ENCODE measurements at places on chromosomes 1 and 21.

DNA sequence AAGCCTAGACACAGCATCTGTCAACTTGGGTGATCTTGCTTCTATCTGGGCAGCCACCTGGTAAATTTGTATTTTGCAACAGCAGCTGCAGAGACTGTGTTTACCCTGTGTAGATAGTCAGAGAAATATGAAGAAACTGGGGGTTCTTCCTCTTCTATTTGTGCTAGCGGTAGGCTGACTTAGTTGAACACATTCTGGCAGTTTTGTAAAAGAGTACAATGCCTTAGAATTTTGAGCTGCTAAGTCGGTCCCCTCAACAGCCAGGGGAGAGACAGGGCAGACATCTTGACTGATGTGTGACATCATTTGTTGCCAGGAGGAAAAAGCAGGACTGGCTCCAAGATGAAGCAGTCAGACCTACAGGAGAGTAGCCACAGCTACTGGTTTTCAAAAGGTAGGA lies 53.7 kb downstream of the KCNJ6 start:
- DNase-seq: no peak

- no peak for DNase-seq
These were observed 9.0 kb upstream of the PLA2G2A start for GRCh38 chr1:19988267-19989006.

- DNase-seq: no peak
These were observed 2.1 kb downstream of the KDM5B start for GRCh38 chr1:202805886-202806844.

DNA sequence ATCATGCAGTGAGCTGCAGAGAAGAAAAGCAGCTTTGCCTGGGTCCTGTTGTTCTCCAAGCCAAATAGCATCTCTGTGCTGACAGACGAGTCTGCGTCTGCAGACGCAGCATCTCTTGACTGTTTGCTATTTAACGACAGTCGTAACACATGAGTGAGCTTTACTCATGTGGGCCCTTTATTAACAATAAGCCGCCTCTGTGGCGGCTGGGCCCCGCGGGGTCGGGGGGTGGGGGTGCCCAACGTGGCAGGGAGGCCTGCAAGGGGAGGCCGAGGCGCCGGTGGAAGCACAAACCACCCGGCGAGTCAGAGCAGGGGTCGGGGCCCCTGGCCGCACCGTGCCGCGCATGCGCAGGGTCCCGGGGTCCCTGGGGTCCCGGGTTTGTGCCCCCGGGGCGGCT lies 435.1 kb downstream of the KIF26B start:
- no peak for DNase-seq

GRCh38 chr21:41242238-41242829 lies 74.3 kb upstream of the FAM3B start:
- no peak for DNase-seq

DNA sequence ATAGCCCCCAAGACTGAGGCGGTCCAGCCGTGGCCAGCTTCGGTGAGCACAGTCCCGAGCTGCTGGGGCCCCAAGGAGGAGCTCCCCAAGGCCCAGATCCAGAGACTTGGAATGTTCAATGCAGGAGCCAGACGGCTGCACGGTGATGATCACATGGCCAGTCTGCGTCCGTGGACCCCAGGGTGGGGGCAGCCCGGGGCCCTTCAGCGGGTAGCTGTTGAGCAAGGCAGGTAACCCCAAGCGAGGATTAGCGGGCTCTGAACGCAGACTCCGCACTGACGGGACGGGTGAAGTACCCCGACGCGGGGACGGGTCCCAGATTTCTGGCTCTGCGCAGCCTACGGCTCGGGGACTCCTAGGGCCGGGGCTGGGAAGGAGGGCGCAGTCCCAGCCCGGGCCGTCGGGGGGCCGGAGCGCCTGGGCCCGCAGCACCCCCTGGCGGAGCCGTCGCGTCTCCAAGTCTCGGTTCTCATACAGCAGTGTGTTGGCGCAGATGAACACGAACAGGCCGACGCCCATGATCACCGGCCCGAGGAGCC lies 2.7 kb downstream of the TMEM200B start:
- DNase-seq: peak; percentile 55

DNA sequence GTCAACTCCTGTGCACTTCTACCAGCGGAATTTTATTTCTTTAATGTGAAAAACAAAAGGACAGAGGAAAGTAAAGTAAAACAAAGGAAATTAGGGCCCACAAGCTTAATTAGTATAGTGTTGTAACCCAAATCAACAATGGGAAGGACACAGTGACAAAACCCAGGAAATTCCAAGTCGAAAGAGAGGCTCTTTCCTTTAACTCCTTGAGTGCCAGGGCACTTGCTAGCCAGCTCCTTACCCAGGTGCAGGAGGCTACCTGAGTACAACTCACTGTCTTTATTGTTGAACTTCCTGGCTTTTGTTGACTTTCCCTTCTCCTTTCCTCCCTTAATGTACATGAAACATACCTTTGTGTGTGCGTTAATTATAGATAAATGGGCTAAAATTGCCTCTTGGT lies 55.0 kb downstream of the PEX14 start:
- no peak for DNase-seq

- no peak for DNase-seq
These were observed 90.9 kb downstream of the RGS7 start for GRCh38 chr1:241266121-241266520.

GRCh38 chr1:231684356-231685244 lies 58.0 kb downstream of the DISC1 start:
- no peak for DNase-seq

GRCh38 chr1:105398909-105399308 lies 1649.2 kb downstream of the AMY1C start:
- no peak for DNase-seq

- no peak for DNase-seq
These were observed 17.9 kb upstream of the CENPF start for GRCh38 chr1:214584805-214585766.

- DNase-seq: peak; percentile 30
These were observed at the start of gene SV2A for GRCh38 chr1:149917571-149918144. Gene SV2A, minus strand, starts transcription at chr1:149917844. Its CDS starts 4,004 bp downstream, at chr1:149913840.

DNA sequence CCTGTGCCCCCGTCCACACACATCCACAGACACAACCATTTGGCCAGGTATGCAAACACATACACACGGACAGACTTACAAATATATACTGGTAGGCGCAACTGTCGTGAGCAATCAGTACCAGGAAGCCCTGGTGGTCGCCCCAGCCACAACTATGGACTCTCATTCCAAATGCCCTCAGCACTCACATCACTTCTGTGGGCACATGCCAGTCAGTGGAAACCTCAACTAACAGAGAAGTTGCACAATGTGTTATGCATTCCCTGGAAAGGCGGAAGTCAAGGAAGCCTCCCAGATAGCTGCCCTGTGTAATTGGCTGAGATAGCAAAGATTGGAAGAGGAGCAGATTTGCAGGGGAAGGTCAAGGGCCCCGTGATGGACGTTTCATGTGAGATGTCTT lies 1.4 kb upstream of the HEYL start:
- no peak for DNase-seq

- no peak for DNase-seq
These were observed 11.1 kb upstream of the SLC30A1 start for GRCh38 chr1:211589782-211590721.

- DNase-seq: no peak
These were observed 1095.0 kb upstream of the B3GALT2 start for GRCh38 chr1:194281376-194281775.

- DNase-seq: no peak
These were observed 27.4 kb upstream of the KCNJ15 start for GRCh38 chr21:38229260-38229877.

DNA sequence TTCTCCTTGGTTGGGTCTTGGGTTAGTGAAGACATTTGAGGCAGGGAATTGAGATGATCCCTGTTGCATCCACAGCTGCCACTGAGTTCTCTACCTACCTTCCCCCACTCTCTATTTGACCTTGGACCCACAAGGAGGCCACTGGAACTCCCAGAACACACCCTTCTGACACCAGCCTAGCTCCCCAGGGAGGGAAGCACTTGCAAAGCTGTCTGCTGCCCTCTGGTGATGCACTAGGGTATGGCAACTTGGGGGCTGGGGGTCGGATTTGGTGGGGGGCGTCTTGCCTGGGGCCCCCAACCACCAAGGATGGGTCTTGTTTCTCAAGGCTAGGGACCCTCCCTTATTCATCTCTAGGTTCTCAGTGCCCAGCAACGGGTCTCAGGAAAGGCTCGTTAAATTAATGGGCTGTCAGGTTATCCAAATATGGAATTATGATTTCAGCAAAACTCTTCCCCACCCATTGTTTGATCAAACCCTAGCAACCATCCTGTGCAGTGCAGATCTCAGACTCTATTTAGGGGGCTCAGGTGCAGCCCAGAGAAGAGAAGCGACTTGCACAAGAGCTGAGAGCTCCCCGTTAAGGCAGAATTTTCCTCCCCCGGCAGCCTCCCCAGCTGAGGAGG lies 177.8 kb upstream of the KLHDC7A start:
- no peak for DNase-seq

- no peak for DNase-seq
These were observed 35.0 kb downstream of the MTOR start for GRCh38 chr1:11227106-11228077.

GRCh38 chr1:215971793-215972441 lies 404.8 kb downstream of the KCTD3 start:
- DNase-seq: no peak

- DNase-seq: no peak
These were observed 32.1 kb downstream of the LYST start for GRCh38 chr1:235834620-235835019.

GRCh38 chr1:85495556-85495955 lies 30.6 kb upstream of the DDAH1 start:
- no peak for DNase-seq

DNA sequence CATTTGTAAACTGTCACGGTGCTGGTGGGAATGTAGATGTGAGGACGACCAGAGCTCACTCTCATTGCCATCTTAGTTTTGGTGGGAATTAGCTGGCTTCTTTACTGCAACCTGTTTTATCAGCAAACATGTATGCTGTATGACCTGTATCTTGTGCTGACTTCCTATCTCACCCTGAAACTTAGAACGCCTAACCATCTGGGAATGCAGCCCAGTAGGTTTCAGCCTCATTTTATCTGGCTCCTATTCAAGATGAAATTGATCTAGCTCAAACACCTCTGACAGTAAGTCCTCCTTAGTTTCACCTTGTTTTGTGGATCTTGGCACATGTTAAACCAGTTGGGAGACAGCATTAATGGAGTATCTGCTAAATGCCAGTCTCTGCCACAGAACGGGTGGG lies 174.6 kb downstream of the HLX start:
- DNase-seq: no peak

DNA sequence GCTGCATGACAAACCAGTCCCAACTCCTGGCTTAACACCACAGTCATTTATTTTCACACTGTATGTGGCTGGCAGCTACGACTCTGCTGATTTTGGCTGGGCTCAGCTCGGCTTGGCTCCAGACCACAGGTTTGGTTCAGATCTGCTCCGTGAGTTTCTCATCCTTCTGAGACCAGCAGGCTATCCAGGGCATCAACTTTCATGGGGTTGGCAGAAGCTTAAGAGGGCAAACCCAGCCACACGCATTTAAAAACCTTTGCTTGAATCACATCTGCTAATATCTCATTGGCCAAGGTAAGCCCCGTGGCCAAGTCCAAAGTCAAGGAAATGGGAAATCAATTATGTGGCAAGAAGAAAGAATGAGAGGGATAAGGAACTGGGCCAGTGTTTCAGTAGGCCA lies 574.2 kb downstream of the MATN1 start:
- no peak for DNase-seq

DNA sequence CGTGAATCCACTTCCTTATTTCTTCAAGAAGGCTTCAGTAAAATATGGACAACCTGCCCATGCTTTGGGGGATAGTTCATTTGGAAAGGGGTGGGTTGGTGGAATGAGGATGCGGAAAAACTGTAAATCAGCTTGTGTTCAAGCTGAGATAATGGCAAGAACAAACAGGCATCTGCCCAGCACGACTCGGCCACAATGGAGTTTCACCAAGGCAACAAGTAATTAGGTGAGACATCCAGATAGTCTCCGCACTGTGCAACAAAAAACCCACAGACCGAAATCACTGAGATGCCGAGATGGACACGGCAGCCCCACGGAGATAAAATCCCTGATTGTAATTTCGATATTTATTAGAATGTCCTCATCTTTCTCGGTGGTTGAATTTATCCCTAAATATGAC lies 455.2 kb downstream of the AJAP1 start:
- no peak for DNase-seq
